ENCODE measurements at places on chromosomes 4 and X. TPM values are rescaled to one million over a fixed set of nuclear protein-coding genes. Genes with fewer than 3 reads are reported as not detected.
A peak's percentile ranks its signal among the peaks of the same experiment; 100 is the strongest.

DNA sequence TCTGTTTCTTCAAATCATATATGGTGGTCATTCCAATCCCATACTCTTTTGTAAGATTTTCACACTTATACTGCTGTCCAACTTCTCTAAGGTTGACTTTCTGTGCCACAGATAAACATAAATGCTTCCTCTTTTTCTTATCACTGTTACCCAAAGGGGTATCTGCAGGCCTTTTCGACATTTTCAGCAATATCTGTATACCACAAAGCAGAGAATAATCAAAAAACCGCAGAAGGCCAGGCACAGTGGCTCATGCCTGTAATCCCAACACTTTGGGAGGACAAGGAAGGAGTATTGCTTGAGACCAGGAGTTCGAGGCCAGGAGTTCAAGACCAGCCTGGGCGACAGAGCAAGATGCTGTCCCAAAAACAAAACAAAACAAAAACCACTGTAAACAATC is 3.1 kb upstream of the RFC1 start:
- no peak for DNase-seq

GRCh38 chr4:142551517-142552305 is 294.4 kb downstream of the INPP4B start:
- DNase-seq, result no peak

- no peak for DNase-seq
Observed at GRCh38 chrX:15525664-15526416, 25.2 kb downstream of the BMX start.

DNA sequence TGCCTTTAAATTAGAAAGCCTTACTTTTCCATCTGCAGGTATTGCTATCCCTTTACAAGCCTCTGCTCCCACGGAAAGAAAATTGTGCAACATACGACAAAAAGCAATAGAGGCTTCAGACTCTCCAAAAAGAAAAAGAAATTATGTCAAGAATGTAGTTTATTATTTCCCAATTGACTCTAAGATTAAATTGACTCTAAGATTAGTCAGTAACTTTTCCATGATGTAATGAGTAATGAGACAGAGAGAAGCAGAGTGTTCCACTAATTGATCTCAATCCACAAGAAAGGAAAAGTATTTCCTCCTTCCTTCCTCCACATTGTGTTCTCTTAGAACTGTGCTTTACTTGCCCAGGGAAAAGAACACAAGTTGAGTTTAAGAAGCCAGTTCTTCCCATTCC is 345.7 kb upstream of the HS3ST1 start:
- no peak for DNase-seq

DNA sequence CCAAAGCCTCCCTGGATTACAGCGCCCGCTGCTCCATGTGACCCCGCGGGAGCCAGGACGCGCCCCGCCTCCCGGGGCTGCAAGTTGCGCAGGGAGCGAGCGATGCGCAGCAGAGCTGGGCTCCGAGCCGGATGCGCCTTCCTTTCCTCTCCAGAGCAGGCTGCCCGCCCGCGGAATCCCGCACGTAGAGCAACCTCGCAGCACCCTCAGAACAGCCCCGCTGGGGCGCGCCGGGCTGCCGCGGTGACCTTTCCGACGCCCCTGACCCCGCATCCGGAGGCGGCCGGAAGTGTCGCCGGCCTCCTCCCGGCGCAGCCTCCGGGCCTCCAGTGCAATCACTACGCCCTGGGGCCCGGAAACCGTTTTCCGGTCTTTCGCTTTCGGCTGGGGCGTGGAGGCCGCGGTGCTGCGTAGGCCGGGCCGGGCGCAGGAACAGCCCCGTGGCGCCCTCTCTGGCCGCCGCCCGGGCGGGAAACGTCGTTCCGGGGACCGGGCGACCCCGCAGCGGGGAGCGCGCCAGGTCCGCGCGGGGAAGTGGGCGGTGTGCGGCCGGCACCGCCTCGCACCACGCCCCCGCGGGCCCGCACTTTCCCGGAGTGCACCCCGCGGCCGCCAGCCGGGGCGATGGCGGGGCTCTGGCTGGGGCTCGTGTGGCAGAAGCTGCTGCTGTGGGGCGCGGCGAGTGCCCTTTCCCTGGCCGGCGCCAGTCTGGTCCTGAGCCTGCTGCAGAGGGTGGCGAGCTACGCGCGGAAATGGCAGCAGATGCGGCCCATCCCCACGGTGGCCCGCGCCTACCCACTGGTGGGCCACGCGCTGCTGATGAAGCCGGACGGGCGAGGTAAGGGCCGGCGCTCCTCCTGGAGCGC is at the start of gene CYP4V2:
TSS of gene CYP4V2 (plus strand) at position 368 of the 866 bp plus-strand sequence. CDS start at position 625, 257 bp downstream.
- DNase-seq, result peak; percentile 78

- DNase-seq, result peak; percentile 53
Observed at GRCh38 chrX:65985922-65986588, 53.8 kb downstream of the VSIG4 start.

DNA sequence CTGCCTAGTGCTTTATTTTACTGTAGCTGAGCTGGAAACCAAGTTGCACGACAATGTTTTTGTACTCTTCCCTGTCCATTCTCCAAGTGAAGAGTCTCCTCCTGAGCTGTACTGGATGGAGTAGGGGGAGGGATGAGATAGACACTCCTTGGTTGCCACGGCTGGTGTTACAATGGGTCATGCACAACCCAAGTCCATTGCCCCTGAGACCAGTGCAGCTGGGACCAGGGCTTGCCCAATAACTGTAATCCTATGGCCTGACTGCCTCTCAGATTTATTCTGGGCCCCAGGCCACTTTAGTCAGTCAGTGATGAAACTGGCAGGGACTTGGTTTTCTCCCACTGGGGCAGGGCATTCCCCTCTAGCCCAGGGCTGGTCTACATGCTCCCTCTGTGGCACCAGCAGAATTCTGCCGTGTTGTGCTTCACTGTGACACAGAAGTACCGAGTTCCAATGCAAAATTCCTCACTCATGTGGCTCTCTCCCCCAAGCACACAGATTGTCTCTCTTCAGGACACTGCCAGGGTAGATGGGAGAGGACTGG is 203.3 kb upstream of the PCDH18 start:
- DNase-seq, result no peak

GRCh38 chr4:59044286-59044900 is 1934.2 kb upstream of the IGFBP7 start:
- no peak for DNase-seq

GRCh38 chrX:86002076-86002896 is 45.1 kb downstream of the CHM start:
- DNase-seq, result no peak

GRCh38 chrX:28586981-28587551 is at the start of gene IL1RAPL1:
TSS of gene IL1RAPL1 (plus strand) at chrX:28587446.
- no peak for DNase-seq

GRCh38 chr4:124631760-124632159 is 80.8 kb downstream of the ANKRD50 start:
- no peak for DNase-seq

GRCh38 chr4:36358173-36358572 is 76.8 kb downstream of the DTHD1 start:
- DNase-seq, result no peak

DNA sequence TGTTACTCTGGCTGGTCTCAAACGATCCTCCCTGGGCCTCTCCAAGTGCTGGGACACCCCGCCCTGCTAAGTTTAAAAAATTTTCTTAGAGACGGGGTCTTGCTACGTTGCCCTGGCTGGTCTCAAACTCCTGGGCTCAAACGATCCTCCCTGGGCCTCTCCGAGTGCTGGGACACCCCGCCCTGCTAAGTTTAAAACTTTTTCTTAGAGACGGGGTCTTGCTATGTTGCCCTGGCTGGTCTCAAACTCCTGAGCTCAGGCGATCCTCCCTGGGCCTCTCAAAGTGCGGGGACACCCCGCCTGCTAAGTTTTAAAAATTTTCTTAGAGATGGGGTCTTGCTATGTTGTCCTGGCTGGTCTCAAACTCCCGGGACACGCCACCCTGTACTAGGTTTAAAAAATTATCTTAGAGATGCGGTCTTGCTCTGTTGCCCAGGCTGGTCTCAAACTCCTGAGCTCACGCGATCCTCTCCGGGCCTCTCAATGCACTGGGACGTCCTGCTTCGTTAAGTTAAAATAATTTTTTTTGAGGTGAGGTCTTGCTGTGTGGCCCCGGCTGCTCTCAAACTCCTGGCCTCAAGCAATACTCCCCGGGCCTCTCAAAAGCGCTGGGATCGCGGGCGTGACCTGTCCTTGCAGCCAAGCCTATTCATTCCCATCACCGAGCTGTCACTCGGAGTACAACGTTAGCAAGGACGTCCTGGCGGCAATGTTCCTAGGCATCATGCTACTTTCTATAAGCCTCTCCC is 1.1 kb downstream of the SLC25A6 start:
- DNase-seq, result no peak

DNA sequence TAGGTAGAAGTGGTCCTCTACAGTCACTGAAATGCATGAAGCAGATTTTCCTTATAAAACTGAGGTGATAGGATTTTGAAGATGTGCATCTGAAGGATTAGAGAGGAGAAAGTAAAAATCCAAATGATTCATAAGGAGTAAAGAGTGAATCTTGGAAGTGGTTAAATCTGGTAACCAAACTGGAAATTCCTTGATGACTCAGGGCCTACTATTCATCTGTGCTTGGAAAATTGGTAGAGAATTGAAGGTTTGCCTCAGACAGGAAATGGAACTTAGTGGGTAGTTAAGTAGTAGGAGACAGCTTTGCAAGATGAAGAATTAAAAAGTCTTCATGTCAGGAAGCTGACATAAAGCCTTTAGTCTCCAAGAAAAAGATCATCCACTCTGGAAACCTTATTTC is 368.9 kb upstream of the CTSO start:
- DNase-seq, result no peak

DNA sequence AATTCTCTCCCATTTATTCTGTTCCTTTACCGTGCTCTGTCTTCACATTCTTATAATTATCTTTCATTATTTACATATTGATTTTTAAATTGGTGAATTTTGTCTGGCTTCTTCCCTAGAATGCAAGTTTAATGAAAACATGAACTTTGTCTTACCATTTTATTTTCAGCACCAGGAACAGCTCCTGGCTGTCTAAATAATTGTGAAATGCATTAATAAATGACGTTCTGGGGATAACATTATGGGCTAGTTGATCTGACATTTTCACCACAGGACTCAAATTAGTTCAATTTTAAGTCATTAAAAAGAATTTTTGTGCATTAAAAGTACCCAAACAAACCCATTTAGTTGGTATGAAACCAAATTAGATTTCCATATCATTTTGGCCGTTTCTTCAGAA is 97.5 kb downstream of the KCTD8 start:
- DNase-seq, result no peak

GRCh38 chrX:14934423-14934822 is 61.2 kb downstream of the MOSPD2 start:
- no peak for DNase-seq

DNA sequence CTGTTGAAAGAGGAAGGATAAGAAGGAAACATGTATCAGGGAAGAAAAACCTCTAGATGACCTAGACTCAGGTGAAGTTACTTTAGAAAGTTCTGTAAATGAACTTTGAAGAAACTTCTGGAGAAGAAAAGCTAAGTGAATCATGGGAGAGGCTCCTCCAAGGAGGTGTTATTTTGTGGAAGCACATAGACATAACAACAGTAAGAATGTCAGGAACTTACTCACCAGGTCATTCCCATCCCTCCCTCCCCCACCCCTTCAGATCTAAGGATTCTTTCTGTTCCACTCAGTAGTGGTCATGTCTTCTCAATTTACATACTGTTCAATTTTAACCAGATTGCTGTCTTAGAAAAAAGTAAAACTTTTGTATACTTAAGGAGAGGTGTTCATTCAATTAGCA is 310.5 kb upstream of the DDX53 start:
- no peak for DNase-seq

- DNase-seq, result no peak
Observed at GRCh38 chr4:26557164-26557563, 26.7 kb upstream of the TBC1D19 start.

GRCh38 chrX:9538544-9539045 is 73.7 kb downstream of the TBL1X start:
- no peak for DNase-seq

DNA sequence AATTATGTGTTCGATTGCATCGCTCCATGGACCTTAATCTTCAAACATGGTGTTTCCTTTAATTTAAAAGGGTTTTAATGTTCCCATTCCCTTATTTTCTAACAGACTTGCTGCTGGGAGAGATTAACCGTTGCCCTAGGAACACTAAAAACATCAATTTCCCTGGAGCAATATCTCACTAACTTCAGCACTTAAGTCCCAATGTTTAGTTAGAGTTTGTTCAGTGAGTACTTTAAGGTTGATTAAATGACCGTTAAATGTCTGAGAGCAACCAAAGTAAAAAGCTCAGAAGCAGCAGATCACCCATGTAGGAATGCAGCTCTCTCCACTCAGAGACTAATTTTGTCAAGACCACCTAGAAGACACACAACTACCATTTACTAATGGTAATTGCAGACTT is 111.2 kb upstream of the PDE5A start:
- DNase-seq, result no peak

GRCh38 chr4:38482696-38483095 is 181.3 kb upstream of the KLF3 start:
- no peak for DNase-seq

DNA sequence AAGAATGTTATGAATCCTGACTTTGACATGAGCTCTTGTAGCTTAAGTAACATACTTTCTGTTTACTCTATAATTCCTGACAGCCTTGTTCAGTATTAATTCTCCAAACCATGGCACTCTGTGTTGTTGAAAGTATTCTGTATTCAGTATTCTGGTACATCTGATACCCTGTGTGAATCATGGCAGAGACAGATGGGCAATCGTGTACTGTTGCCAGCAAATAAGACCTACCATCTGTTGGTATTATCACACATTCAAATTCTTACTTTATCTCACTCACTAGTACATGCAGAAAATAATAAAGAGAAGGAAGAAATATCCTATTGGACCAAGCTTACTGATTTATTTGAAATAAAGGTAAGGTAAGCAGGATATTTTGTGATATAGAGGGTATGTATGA is 7.9 kb downstream of the MBTPS2 start:
- no peak for DNase-seq

ATP1B4 gene
- total RNA-seq, result 0.10 TPM

TLR7 gene
- 0.24 TPM for total RNA-seq

WDR1 gene
- 334 TPM for total RNA-seq

CPLX1 gene
- 0.50 TPM for total RNA-seq

ARL9 gene
- total RNA-seq, result 0.18 TPM

LEF1 gene
- 140 TPM for total RNA-seq

KLKB1 gene
- 0.16 TPM for total RNA-seq

NDST3 gene
- total RNA-seq, result not detected

DLG3 gene
- 8.0 TPM for total RNA-seq

HTRA3 gene
- total RNA-seq, result not detected

SORCS2 gene
- total RNA-seq, result 0.43 TPM

CSAG2 gene
- total RNA-seq, result not detected

HMX1 gene
- total RNA-seq, result not detected

TGIF2LX gene
- total RNA-seq, result not detected

RENBP gene
- total RNA-seq, result 6.9 TPM

UCHL1 gene
- total RNA-seq, result 4.7 TPM

PHF8 gene
- 52.7 TPM for total RNA-seq

LRCH2 gene
- total RNA-seq, result 0.03 TPM

Data from activated T-cell treated with anti-CD3 and anti-CD28 coated beads, Interleukin-2, amount 50 U/mL, for 4 hours (primary cell).